ENCODE measurements at places on chromosomes 1 and 21. TPM values are rescaled to one million over a fixed set of nuclear protein-coding genes. Genes with fewer than 3 reads are reported as not detected.

Gene LCE2A
- total RNA-seq: not detected

DNA sequence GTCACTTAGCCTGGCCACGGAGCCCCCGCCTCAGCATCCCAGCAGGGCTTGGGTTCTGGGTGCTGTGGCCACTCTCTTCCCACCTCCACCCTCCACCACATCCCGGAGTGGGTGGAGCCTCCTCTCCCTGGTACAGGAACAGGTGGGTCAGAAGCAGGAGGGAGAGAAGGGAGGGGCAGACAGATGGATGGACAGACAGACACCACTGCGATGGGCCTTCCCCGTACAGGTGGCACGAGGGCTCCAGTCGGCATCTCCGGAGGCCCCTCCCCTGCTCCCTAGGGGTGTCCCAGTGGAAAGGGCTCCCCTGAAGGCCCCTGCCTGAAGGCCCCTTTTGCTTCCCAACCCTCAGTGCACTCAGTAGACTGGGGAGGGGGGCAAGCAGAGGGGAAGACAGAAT, 96.9 kb upstream of the TARDBP start:
- DNase-seq: no peak

GRCh38 chr1:25754470-25755181, 45.4 kb upstream of the SELENON start:
- DNase-seq: no peak

Gene GUCA2A
- not detected for total RNA-seq

DNA sequence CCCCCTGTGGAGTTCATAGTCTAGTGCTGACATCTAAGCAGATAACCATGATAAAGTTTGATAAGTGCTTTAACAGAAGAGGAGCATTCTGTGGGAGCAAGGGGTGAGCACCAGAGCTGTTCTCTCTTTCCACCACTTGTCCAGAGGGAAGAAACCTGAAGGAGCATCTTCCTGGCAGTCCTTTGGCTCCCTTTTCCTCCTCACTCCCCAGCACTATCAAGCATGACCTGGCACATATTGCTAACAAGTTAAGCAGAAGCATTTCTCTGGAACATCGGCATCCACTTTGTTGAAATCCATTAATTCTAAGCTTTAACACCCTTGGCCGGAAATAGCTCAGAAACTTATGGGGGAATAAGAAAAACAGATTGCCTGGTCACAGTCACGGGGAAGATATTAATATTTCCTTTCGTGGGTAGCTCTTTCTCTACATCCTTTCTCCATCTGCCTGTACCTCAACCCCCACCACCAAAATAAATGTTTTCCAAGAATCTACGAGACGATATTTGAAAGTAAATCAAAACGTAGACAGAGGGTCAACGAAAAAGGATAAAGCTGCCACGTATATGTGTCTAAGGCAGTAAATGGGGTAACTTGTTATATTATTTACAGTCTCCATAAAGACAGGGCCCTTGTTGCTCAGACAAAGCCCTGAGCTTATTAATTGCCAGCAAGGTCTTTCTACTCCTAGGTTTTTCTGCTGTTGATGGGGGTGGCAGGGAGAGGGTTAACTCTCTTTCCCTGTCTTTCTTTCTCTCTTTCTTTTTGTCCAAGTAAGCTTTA, 351.4 kb downstream of the NUF2 start:
- no peak for DNase-seq

GRCh38 chr21:45113543-45113942, 39.2 kb downstream of the ADARB1 start:
- DNase-seq: no peak

DNA sequence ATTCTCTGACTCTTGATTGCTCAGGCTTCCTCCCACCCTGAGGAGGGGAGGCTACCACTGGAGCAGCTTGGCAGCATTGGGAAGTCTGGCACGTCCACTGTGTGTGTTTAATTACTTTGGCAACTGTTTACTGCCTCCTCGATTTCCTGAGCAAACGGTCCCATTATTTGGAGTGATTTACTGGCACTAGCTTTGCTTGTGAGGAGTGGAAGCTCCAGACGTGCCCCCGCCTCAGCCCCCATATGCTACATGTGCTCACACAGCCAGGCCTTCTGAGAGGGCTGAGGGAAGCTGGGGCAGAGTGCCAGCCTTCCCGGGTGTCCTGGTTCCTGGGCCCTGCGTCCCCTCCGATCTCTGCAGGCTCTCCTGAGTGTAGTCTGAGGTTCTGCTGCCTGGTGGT, 306.2 kb downstream of the PTPRU start:
- no peak for DNase-seq

Gene RGS13
- total RNA-seq: 1.1 TPM

Gene TCHHL1
- total RNA-seq: not detected

GRCh38 chr21:30444204-30444603, 4.1 kb downstream of the KRTAP15-1 start:
- no peak for DNase-seq

- no peak for DNase-seq
Observed at GRCh38 chr1:106173101-106173500, 883.4 kb upstream of the PRMT6 start.

Gene LRRC38
- total RNA-seq: not detected

DNA sequence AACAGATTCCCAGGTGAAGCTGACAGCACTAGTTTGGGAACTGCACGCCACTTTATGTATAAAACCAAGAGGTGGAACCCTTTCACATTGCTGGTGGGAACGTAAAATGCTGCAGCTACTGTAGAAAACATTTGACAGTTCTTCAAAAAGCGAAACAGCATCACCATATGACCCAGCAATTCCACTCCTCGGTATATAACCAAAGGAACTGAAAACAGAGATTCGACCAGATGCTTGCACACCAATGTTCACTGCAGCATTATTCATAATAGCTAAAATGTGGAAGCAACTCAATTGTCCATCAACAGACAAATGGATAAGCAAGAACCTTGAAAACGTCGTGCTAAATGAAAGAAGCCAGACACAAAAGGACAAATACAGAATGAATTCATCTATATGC, 17.5 kb downstream of the RSPH1 start:
- DNase-seq: no peak

GRCh38 chr1:5651964-5652821, 340.0 kb downstream of the NPHP4 start:
- DNase-seq: no peak

DNA sequence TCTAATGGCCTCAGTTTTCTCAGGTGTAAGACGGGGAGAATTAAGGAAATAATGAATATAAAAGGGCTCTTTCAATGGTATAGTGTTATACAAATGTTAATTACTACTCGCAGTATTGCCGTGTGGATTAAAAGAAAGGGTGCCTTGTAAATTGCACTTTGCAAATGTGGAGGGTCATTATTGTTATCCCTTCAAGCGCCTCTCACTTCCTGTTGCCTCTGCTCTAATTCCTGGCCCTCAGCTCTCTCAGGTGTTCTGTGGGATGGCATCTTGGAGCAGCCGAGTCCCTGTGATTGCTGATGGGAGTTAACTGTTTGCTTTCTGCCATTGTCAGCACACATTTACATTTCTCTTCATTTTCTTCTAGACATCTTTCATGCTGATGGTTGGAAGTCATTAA, 7.1 kb upstream of the S100A11 start:
- no peak for DNase-seq

DNA sequence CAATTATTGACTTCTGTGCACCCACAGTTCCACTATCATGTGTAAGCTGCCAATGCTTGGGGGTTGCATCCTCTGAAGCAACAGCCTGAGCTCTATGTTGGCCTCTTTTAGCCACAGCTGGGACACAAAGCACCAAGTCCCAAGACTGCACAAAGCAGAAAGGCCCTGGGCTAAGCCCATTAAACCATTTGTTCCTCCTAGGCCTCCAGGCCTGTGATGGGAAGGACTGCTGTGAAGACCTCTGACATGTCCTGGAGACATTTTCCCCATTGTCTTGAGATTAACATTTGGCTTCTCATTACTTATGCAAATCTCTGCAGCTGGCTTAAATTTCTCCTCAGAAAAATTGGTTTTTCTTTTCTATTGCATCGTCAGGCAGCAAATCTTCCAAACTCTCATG, 123.7 kb upstream of the DEPDC1 start:
- no peak for DNase-seq

Gene GJB3
- total RNA-seq: 0.54 TPM
